ENCODE measurements at places on chromosomes 4 and X.

DNA sequence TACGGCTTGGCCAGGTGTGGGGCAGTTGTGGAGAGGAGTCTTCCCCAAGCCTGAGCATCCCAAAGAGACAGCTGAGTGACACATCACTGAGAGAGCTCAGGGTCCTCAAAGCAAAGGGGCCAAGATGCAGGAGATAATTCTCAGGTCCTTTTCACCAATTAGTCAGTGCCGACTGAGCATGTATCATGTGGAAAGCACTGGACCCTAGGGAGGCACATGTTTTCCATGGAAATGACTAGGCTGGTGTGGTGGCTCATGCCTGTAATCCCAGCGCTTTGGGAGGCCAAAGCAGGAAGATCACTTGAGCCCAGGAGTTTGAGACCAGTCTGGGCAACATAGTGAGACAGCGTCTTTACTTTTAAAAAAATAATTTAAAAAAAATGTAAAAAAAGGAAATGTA lies 67.3 kb upstream of the PRPS1 start:
- DNase-seq: no peak

- DNase-seq: no peak
Observed at GRCh38 chr4:8477095-8477635, 36.6 kb downstream of the TRMT44 start.

DNA sequence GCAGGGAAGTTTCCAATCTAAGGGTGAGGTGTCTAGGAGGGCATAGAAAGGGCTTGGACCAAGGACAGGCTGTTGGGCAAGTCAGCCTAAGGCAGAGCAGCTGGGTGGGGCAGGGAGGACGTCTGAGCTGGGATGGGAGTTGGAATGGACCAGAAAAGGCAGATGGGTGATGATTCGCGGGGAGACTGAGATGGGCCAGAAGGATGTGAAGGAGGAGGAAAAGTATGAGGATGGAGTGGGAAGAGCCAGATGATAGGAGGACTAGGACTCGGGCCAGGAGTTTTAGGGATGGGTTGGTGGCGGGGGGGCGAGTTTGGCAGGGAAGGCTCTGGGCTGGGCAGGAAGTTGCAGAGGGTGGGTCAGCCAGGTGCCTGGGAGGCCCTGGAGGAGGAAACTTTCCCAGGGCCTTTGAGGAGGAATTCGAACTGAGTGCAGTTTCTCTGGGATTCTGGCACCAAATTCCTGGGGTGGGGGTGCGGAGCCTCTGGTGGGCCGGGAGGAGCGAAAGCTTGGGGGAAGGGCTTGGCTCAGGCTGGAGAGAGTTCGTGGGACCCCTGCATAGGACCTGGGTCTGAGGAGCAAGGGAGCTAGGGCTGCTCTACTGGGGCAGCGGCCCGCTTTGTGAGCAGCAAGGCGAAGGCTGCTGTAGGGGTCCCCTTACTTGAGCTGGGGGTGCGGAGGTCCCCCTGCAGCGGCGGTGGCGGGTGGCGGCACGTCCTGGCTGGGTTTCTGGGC lies 8.7 kb upstream of the TIMP1 start:
- no peak for DNase-seq

- no peak for DNase-seq
Observed at GRCh38 chr4:181890911-181891310, 352.3 kb upstream of the TENM3 start.

- DNase-seq: no peak
Observed at GRCh38 chrX:130725519-130725918, 177.5 kb downstream of the ENOX2 start.

GRCh38 chr4:183412821-183413220 lies 31.6 kb upstream of the CDKN2AIP start:
- DNase-seq: no peak

All from T-helper 22 cell (primary cell).